Progenitor cell of endocrine pancreas (in vitro differentiated cells): ENCODE measurements at places on chromosomes 4 and X. TPM values are rescaled to one million over a fixed set of nuclear protein-coding genes. Genes with fewer than 3 reads are reported as not detected.

GAGE12H gene
- not detected in 2 replicates for total RNA-seq

- H3K4me1 ChIP-seq, result peaks cover 30% of the 10 kb centered on the region
- H3K27ac ChIP-seq, result no peak overlapping the region
- no peaks in the 10 kb centered on the region for H3K27me3 ChIP-seq
- DNase-seq, result no peak
Observed at GRCh38 chrX:17453788-17454187, 78.8 kb downstream of the NHS start.

- no peak for DNase-seq
- H3K4me3 ChIP-seq, result no peak overlapping the region
- no peaks in the 10 kb centered on the region for H3K27me3 ChIP-seq
- H3K4me1 ChIP-seq, result peaks cover 8% of the 10 kb centered on the region
- no peak overlapping the region for H3K27ac ChIP-seq
Observed at GRCh38 chr4:174037049-174037448, 246.4 kb downstream of the FBXO8 start.

DNA sequence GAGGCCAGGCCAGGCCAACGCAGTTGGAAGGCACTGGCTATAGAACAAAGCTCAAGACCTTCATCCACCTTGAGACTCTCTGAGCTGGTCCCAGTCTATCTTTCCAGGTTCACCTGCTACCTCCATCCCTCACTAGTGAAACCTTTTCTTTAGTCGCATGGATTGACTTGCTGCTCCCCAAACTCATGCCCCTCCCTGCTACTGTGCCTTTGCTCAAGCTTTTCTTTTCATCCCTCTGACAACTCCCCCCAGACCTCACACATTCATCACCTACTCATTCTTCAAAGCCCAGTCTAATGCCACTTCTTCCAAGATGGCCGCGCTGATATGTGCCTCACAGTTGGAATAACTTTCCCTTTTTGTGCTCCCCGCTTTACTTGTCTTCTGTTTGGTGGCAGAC lies 58.0 kb downstream of the CNGA2 start:
- no peak overlapping the region for H3K4me3 ChIP-seq
- H3K27me3 ChIP-seq, result no peaks in the 10 kb centered on the region
- peaks cover 2% of the 10 kb centered on the region for H3K36me3 ChIP-seq
- no peaks in the 10 kb centered on the region for H3K4me1 ChIP-seq

DNA sequence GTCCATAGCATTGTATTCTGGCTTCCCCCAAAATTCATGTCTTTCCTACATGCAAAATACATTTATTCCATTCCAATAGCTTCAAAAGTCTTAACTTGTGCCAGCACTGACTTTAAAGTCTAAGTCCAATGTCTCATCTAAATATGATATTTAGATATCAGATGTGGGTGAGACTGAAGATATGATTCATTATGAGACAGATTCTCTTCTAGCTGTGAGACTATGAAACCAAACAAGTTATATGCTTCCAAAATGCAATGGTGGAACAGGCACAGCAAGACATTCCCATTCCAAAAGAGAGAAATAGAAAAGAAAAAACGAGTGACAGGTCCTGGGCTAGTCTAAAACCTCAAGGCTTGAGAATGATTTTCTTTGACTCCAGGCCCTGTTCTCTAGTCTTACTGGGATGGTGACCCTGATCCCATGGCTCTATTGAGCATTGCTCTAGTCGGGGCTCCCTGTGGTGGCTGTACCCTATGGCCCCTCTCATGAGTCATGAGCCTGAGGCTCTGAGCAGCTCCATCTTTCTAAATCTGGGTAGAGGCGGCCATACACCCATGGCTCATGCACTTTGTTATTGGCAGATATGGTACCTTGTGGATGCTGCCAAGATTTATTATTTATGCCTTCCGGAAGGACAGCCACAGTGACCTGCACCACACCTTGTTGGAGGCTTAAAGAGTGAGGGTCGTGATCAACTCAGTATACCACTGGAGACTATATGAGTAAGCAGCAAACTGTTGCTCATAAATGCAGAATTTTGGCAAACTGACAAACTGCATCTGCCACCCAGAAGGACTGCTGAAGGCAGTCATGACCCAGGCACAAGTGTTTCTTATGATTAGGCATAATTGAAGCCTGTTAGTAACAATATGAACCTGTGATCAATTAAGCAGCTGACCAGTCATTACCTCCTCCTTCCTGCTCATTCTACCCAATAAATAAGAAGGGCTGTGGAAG lies 38.5 kb upstream of the BOD1L1 start:
- H3K36me3 ChIP-seq, result no peaks in the 10 kb centered on the region
- no peaks in the 10 kb centered on the region for H3K27me3 ChIP-seq
- H3K4me1 ChIP-seq, result no peaks in the 10 kb centered on the region

- H3K27me3 ChIP-seq, result no peaks in the 10 kb centered on the region
- H3K27ac ChIP-seq, result no peak overlapping the region
- DNase-seq, result no peak
- H3K4me1 ChIP-seq, result no peaks in the 10 kb centered on the region
- no peak overlapping the region for H3K4me3 ChIP-seq
- H3K36me3 ChIP-seq, result no peaks in the 10 kb centered on the region
Observed at GRCh38 chr4:175330652-175331051, 412.5 kb downstream of the ADAM29 start.
